Stimulated activated CD4-positive, alpha-beta T cell treated with anti-CD3 and anti-CD28 coated beads, Interleukin-1b, Interleukin-23, amount 100 ng/mL, for 1 hour (primary cell): ENCODE measurements at places on chromosomes 3 and 15.

- no peak for DNase-seq
Observed at GRCh38 chr15:48996276-48996675, 32.6 kb upstream of the SHC4 start.

DNA sequence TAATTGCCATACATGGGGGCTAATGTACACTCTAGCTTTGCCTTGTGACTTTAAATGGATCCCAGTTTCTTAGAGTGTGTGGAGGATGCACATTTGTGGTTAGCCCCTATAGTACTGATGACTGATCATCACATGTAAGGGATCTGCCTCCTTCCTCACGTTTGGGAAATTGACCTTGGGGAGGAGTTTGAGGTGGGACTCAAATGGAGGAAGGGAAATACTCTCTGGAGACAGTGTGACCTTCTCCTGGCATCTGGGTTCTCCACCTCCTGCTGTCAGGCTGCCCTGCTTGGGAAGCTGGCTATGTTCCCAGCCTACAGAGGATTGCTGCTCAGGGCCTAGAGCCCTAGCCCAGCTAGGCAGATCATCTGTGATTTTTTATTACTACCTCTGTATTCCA lies 48.7 kb downstream of the PPM1L start:
- DNase-seq = no peak

GRCh38 chr3:25465266-25465860 lies 37.3 kb downstream of the RARB start:
- no peak for DNase-seq

- no peak for DNase-seq
Observed at GRCh38 chr3:47664519-47664918, 85.9 kb upstream of the CSPG5 start.

DNA sequence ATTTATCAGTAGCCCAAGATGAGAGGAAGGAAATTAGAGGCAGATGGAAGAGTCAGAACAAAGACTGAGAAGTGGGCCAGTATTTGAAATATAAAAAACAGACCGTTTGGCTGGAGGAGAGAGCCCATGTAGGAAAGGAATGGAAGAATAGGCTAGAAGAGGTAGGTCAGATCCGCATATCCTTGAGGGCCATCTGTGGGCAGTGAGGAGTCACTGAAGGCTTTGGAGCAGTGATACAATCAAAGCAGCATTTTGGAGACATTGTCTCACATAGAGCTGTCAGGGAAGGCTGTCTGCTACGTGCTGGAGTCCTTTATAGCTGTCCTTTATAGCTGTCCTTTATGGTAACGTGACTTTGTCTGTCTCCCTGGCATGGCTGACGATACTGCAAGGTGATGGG lies 92.0 kb upstream of the VEPH1 start:
- DNase-seq = no peak

GRCh38 chr3:126832933-126833332 lies 128.9 kb downstream of the CHCHD6 start:
- DNase-seq = no peak

DNA sequence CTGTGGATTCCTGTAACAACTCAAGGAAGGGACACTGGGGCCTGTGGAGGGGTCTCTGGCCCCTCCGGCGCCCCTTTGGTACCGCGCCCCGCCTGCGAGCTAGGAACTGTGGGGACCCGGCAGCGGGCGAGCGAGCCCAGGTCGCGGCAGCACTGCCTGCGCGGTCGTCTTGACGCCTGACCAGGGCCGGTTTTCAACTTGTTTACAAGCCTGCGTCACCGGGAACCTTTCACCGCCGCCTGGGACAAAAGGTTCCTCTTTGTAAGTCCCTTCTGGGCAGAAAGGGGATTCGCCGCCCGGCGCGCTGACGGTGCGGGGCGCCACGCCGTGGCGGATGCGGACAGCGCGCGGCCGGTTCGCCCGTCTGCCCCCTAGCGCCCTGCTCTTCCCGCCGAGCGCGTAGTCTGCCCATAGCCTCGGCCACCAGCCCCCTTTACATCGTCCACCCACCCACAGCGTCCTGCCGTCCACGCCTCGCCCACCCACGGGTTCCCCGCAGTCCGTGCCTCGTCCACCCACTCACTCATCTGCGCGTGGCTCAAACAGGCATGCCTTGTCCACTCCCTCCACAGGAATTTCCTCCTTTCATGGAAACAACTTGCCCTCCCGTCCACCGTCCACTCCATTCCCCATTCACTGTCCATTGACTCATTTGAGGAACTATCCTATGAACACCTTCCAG lies 5.5 kb upstream of the CFAP100 start:
- DNase-seq = no peak

- DNase-seq = no peak
Observed at GRCh38 chr15:77808075-77808474, 175.4 kb upstream of the LINGO1 start.

DNA sequence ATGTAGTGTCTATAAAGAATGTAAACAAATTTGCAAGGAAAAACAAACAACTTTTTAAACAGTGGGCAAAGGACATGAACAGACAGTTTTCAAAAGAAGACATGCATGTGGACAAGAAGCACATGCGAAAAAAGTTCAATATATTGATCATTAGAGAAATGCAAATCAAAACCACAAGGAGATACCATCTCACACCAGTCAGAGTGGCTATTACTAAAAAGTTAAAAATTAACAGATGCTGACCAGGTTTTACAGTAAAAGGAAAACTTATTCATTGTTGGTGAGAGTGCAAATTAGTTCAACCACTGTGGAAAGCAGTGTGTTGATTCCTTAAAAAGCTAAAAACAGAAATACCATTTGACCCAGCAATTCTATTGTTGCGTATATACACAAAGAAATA lies 47.1 kb upstream of the LSAMP start:
- no peak for DNase-seq

GRCh38 chr3:140536926-140537726 lies 140.7 kb upstream of the TRIM42 start:
- DNase-seq = no peak

GRCh38 chr15:92033314-92033713 lies 179.8 kb downstream of the SLCO3A1 start:
- no peak for DNase-seq
